ENCODE measurements at places on chromosomes 5 and 9. TPM values are rescaled to one million over a fixed set of nuclear protein-coding genes. Genes with fewer than 3 reads are reported as not detected.

Gene MEF2C
- 10.1 TPM for total RNA-seq

Gene F2RL2
- total RNA-seq: 5.6 TPM

Gene GRM6
- total RNA-seq: not detected

Gene TTC16
- total RNA-seq: 0.05 TPM

Gene CMYA5
- total RNA-seq: 0.28 TPM

Gene IL3
- not detected for total RNA-seq

Gene SOX30
- total RNA-seq: not detected

Gene CCL19
- total RNA-seq: not detected

Gene ROPN1L
- total RNA-seq: 0.14 TPM

Gene TMC1
- 0.28 TPM for total RNA-seq

Gene GCNT1
- total RNA-seq: 27.3 TPM

Gene GARIN3
- not detected for total RNA-seq

Gene CENPK
- total RNA-seq: 1.8 TPM

Gene MSMP
- 0.30 TPM for total RNA-seq

Gene KLF4
- total RNA-seq: 1.5 TPM

Gene SIMC1
- total RNA-seq: 9.4 TPM

Gene TMEM252
- total RNA-seq: not detected

Data from smooth muscle cell of the umbilical artery (primary cell).